ENCODE measurements at places on chromosomes 5 and 9. TPM values are rescaled to one million over a fixed set of nuclear protein-coding genes. Genes with fewer than 3 reads are reported as not detected.

Gene ANKRD18B
- total RNA-seq = 2.2 TPM

Gene FAM53C
- 21.5 TPM for total RNA-seq

Gene NSUN2
- 32.5 TPM for total RNA-seq

Gene CD180
- total RNA-seq = 1.3 TPM

GRCh38 chr5:8634219-8634618, 765.3 kb downstream of the MTRR start:
- H3K27ac ChIP-seq = no peak overlapping the region
- H3K36me3 ChIP-seq = no peaks in the 10 kb centered on the region
- no peaks in the 10 kb centered on the region for H3K4me1 ChIP-seq
- no peaks in the 10 kb centered on the region for H3K27me3 ChIP-seq

GRCh38 chr9:81535542-81536241, 153.7 kb downstream of the TLE1 start:
- no peak overlapping the region for H3K4me3 ChIP-seq
- H3K36me3 ChIP-seq = no peaks in the 10 kb centered on the region
- no peaks in the 10 kb centered on the region for H3K4me1 ChIP-seq
- no peak overlapping the region for H3K27ac ChIP-seq
- no peaks in the 10 kb centered on the region for H3K27me3 ChIP-seq
- peak; percentile 43 for DNase-seq

GRCh38 chr9:95004411-95005277, 278.1 kb downstream of the AOPEP start:
- H3K27me3 ChIP-seq = no peaks in the 10 kb centered on the region
- no peak for DNase-seq

DNA sequence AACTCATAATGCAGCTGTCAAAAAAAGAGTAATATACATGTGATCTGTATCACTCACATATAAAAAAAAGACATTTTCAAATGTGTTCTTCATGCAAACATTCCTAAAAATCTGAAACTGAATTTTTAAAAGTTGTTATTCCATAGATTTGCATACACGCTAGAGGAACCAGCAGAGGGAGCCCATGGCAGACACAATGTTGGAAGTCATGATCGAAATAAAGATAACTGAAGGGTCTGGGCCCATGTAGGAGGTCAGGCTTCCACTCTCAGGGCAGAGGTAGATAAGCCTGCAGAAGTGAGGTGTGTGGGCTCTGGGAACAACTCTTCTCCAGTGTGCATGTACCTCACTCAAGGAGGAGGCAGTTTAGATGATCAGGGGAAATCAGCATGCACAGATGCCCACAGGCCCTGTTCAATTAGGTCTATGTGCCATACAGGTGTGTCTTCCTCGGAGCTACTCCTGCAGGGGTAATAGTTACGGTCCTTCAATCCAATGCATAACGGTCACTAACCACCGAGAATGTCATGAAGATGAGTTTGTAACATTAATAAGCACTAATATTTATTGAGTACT, 208.6 kb downstream of the EPB41L4A start:
- H3K36me3 ChIP-seq = peaks cover 2% of the 10 kb centered on the region
- no peak overlapping the region for H3K4me3 ChIP-seq
- peak; percentile 35 for DNase-seq

DNA sequence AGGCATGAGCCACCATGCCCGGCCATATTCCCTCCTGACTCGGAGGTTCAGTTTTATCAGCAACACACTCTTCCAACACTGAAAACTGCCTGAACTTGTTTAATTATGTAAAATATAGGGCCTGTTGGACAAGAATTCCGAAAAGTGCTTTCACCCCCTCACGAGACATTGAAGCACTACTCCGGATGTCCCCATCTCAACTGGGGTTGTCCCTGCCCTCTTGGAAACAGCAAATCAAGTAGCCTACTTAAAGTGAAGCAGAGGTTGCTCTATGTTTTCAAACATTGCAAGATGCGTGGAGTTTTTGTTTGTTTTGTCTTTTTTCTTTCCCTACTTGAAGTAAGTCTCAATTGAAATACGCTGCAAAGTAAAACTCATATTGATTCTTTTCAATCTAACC, 7.6 kb downstream of the PTGER4 start:
- H3K27me3 ChIP-seq = peaks cover 4% of the 10 kb centered on the region
- no peaks in the 10 kb centered on the region for H3K4me1 ChIP-seq
- no peak for DNase-seq
- no peaks in the 10 kb centered on the region for H3K36me3 ChIP-seq
- H3K4me3 ChIP-seq = no peak overlapping the region

DNA sequence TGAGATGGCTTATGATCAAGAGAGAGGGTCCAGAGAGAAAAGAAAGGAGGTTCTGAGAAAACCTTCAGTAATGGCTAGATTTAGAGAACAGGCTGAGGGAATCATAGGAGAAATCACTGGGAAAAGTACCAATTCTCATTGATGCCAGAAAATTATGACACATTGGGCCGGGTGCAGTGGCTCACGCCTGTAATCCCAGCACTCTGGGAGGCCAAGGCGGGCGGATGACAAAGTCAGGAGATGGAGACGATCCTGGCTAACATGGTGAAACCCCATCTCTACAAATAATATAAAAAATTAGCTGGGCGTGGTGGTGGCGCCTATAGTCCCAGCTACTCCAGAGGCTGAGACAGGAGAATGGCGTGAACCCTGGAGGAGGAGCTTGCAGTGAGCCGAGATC, 29.5 kb upstream of the PLIN2 start:
- H3K4me1 ChIP-seq = no peaks in the 10 kb centered on the region
- H3K4me3 ChIP-seq = no peak overlapping the region
- no peaks in the 10 kb centered on the region for H3K27me3 ChIP-seq
- no peak overlapping the region for H3K27ac ChIP-seq
- H3K36me3 ChIP-seq = no peaks in the 10 kb centered on the region
- DNase-seq = no peak

- H3K36me3 ChIP-seq = peaks cover 93% of the 10 kb centered on the region
- DNase-seq = peak; percentile 58
- H3K4me1 ChIP-seq = peaks cover 53% of the 10 kb centered on the region
- no peak overlapping the region for H3K4me3 ChIP-seq
These were observed 7.9 kb downstream of the AK1 start for GRCh38 chr9:127869310-127870152.

Measured in spinal cord (tissue), 10 donors.